ENCODE measurements at places on chromosomes 5 and 9.
A peak's percentile ranks its signal among the peaks of the same experiment; 100 is the strongest.

DNA sequence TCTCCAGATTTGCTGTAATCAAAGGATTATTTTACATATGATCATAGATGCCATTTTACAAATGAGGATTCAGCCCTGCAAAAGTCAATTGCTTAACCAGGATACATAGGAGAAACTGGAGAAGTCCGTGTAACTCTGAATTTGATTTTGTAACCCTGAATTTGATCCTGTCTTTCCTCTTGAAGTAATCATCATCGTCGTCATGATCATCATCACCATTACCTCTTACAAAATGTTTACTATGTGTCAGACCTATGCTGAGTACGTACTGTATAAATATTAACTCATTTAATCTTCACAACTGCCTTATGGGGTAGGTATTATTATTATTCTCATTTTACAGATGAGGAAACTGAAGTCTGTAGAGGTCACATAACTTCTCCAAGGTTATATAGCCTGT, 271.5 kb downstream of the DOCK8 start:
- DNase-seq: no peak

DNA sequence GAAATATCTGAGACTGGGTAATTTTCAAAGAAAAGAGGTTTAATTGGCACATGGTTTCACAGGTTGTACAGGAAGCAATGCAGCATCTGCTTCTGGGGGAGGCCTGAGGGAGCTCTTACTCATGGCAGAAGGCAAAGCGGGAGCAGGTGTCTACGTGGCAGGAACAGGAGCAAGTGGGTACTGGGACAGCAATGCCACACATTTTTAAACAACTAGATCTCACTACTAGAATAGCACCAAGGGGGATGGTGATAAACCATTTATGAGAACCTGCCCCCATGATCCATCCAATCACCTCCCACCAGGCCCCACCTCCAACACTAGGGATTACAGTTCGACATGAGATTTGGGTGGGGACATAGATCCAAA, 47.6 kb upstream of the HOMER1 start:
- peak; percentile 16 for DNase-seq

DNA sequence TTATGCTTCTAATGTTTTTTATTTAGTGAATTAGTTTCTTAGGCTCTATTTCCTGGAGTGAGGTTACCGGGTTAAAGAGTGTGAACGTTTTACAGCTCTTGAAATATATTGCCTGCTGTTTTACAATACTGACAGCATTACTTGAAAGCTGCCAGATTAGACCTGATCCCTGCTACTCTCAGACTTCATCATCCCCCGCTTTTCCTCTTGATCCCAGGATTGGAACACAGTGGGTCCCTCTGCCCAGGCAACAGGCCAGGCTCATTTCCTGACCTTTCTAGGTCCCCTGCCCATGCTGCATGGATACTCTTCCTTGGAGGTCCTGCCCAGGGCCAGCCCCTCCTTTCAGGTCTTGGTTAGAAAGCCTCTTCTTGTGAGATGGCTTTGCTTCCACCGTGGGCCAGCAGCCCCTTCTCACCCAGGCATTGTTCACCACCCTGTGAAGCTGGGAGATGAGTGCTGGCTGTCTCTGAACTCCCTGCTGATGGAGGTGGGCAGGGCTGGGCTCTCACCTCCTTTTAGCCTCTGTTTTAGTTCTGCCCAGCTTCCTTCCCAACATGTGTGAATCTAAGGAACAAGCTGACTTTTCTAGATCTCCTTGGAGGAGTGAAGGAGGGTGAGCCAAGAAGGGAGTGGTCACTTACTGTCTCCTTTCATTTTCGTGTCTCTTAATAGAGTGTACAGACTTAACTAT, 15.5 kb upstream of the FAM120AOS start:
- DNase-seq: no peak

- no peak for DNase-seq
Observed at GRCh38 chr5:96506376-96506775, 73.3 kb upstream of the PCSK1 start.

GRCh38 chr5:40240671-40241070, 439.0 kb upstream of the PTGER4 start:
- no peak for DNase-seq

- DNase-seq: no peak
Observed at GRCh38 chr9:99811172-99811571, 10.5 kb upstream of the NR4A3 start.

- peak; percentile 9 for DNase-seq
Observed at GRCh38 chr5:80033513-80033912, 1.6 kb upstream of the THBS4 start.

DNA sequence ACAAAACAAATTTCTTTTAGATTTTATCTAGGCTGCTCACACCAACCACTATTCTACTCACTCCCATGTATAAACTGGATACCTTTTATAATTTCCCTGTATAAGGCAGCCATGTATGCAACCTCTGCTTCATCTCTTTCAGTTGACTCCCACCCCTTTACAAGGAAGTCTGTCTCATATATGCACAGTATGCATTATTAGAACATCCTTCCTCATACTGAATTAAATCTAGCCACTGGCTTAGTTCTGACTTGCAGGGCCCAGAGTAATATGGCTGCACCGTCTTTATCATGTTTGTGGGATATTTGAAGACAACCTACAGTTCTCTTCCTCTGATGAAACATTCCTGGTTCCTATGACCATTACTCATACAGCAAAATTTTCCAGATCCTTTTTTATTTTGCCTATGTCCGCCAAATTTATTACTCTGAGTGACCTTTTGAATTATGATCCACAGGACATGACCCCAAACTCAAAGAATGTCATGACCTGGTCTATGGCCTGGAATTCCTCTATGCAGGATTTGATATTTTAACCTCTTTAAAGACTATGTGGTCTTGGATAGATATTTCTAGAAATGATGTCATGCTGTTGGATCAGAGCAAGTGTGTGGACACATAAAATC, 76.6 kb upstream of the ITGA1 start:
- peak; percentile 44 for DNase-seq

- DNase-seq: no peak
Observed at GRCh38 chr5:126920291-126920690, 110.1 kb downstream of the MARCHF3 start.

- DNase-seq: no peak
Observed at GRCh38 chr9:90637626-90638025, 5.0 kb downstream of the DIRAS2 start.

- DNase-seq: no peak
Observed at GRCh38 chr9:23255346-23255745, 570.7 kb downstream of the ELAVL2 start.

- DNase-seq: peak; percentile 64
Observed at GRCh38 chr9:78297672-78297961, 692 bp downstream of the PSAT1 start.

DNA sequence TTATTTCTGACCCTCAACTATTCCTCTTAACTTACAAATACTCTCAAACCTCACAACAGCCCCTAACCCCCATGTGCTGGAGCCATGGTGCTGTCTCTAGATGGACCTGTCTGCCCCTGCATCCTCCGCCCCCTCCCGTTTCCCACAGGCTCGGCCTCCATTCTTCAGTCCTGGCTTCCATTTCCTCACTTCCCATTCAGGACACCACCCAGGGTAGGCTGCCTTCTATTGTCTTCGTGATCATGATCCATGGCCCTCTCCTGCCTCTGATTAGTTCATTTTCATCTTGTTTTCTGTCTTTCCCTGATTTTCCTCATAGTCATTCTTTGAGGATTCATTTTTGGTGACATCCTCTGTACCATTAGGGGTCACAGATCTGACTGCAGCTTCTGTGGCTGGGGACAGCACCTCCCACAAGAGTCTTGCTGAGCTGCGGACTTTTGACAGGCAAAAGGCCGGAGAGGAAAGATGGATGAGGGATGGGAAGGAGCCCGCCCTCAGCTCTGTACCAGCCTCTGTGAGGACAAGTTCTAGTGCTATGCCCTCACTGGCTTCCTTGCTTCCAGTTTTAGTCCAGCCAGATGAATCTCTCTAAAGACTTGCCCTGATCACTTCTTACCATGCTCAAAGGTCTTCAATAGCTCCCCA, 255.8 kb downstream of the NTRK2 start:
- DNase-seq: no peak

DNA sequence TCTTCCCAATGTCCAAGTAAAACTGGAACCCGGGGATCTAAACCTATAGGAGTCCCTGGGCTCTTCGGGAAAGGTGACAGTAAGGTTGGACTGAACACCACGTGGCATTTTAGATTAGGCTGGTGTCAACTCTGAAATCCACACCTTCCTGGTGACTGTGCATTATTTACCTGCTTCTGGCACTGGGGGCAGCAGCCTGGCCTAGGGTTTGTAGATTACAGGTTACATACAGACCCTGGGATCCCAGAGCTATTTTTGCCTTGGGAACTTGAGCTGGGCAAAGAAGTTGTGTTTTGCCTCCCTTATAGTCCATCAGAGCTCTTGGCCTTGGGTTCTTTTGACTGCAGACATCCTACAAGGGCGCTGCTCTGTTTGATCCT, 173.2 kb downstream of the DAB2IP start:
- no peak for DNase-seq

DNA sequence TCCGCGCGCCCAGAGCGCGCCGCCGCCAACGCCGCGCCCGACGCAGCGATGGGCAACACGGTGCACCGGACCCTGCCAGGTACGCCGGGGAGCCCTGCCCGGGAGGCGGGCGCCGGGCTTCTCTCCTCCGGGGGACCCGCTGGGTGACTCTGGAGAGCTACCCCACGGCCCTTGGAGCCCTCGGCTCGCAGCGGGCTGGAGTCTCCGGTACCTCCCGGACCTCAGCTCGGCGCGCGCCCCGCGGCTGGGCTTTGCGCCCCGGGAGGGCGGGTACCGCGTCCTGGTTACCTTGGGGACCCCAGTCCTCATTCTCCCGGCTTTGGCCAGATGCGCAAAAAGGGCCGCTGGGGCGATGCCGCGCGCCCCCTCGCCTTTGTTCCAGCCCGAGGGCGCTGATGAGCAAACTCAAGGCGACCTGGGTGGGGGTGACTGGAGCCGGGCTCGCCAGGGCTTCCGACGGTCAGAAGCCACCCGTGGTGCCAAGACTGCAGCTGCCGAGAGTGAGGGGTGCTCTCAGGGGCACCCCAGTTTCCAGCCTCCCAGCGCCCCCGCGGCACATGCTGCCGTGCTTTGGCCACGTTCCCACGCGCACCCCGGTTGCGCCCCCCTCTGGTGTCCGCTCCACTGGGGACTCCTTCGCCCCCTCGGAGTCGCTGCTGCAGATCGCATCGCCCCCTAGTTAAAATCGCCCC, 442 bp downstream of the NEURL1B start:
- DNase-seq: peak; percentile 22

DNA sequence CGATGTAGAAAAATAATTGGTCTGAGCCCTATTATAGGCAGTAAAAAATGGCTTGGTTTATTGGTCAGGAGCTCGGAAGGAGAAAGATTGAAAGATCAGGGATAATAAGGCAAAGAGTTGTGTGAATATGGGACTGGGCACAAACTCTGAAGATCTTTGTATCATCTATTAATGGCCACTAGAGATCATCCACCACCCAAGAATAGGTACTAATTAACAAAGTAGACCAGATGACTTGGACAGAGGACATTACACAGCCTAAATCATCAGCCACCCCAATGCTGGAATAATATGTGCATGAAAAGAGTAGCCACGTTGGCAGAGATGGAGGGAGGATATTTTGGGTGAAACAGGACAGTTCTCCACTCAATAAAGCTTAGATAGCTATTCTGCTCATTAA, 364.1 kb downstream of the EFNA5 start:
- no peak for DNase-seq

DNA sequence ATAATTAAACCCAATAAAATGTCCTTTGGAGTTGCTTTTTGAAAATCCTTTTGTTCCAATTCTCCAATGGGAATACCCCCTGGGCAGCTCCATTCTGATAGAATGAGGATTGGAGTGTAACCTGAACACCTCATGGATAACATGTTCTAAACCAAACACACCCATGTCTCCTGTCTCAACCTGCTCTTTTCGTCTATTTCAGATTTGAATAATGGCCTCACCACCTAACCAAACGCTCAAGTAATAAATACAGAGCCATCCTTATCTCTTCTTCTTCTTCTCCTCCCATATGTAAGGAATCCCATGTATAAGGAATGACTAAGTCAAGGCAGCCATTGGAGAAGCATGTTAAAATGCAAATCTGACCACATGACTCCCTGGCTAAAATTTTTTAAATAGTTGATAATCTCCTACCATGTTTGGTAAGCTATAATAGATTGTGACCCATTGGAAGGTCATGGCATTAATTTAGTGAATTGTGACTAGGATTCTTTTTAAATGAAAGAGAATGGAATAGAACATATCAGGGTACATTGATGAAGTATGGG, 26.0 kb downstream of the ELL2 start:
- DNase-seq: peak; percentile 69

DNA sequence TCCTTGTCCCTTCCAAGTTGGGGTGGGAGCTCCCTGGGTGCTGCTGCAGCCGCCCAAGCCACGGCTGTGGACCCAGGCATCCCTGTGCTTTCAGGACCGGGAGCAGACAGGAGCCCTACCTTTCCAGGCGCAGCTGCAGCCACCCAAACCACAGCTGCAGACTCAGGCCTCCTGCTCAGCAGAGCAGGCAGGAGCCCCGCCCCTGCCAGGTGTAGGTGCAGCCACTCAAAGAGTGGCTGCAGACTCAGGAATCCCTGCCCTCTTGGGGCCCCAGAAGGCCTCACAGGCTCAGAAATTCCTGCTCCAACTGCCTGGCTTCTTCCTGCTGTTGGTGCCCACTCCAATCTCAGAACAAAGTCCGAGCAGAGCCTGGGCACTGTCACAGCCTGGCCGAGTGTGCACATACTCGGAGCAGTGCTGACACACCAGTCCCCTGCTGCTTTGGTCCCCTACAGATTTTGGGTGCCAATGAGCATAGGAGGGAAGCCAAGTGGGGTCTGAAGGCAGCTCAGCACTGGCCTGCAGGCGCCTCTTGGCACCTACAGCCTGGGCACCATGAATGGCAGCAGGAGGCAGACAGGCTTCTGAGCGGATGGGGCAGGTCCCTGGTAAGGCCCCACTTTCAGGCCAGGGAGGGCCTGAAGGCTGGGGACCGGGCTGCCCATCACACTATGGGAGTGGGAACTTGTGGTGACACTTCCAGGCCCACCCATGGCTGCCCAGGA, 6.0 kb upstream of the TESK1 start:
- no peak for DNase-seq

- no peak for DNase-seq
Observed at GRCh38 chr5:124446120-124446519, 300.3 kb downstream of the ZNF608 start.

DNA sequence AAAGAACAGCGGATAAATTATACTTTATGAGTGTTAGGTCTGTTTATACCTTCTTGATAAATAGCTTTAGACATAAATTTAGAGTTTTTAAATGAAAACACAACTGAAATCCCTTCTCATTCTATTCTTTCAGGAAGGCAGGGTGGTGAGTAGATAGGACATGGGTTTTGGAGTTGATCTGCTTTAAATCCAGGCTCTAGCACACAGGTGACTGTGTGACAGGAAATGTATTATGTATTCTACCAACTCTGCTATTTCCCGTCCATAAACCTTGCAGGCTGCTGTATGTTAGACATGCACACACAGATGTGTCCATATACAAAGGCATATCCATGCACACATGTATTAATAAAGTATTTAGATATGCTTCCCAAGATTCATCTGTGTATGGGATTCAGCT, 19.3 kb upstream of the CARTPT start:
- DNase-seq: no peak

- peak; percentile 51 for DNase-seq
Observed at GRCh38 chr9:15509931-15510788, 610 bp downstream of the PSIP1 start.

GRCh38 chr5:83007755-83008154, 69.4 kb downstream of the TMEM167A start:
- no peak for DNase-seq
